ENCODE measurements at places on chromosomes 4 and X. TPM values are rescaled to one million over a fixed set of nuclear protein-coding genes. Genes with fewer than 3 reads are reported as not detected.

- DNase-seq = peak; percentile 81
Observed at GRCh38 chrX:91434351-91435168, at the start of gene PABPC5. Gene PABPC5, plus strand, starts transcription at chrX:91434839. Its CDS starts 739 bp downstream, at chrX:91435578.

GRCh38 chrX:35006361-35006760 is 63.8 kb downstream of the FAM47B start:
- DNase-seq = no peak

GRCh38 chr4:89284020-89284424 is 23.6 kb downstream of the GPRIN3 start:
- DNase-seq = no peak

DNA sequence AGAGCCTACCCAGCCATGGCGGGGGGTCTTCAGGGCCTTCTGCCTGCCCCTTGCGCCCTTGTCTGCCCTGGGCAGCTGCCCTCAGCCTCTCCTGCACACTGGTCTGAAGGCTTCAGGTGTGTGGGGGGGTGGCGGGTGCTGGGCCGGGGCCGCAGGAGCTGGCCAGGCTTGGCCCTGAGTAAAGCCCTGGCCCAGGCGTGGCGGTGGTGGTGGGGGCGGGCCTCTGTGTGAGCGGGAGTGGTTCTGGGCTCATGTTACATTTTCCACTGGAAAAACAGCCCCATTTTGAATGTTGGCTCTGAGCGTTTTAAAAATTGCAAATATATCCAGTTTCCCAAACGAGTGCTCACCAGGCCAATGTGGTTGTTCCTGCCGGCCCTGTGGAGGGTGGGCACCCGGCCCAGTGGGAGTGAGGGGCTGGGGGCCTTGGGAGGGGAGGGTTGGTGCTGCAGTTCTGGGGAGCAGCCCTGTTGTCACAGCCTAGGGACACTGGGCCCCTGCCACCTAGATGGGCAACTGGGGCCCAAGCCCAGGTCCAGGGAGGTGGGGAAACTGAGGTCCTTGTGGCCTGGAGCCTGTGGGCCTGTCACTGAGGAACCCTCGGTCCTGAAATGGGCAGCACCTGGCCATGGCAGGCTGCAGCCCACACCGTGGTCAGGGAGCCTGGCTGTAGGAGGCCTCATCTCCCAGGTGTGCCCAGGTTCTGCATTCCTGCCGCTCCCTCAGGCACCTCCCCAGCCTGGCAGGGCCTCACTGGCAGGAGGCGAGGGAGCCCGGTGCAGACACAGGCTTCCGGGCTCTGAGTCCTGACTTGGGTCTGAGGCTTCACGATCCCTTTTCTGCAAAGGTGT is 28.3 kb downstream of the FGFRL1 start:
- DNase-seq = no peak

DNA sequence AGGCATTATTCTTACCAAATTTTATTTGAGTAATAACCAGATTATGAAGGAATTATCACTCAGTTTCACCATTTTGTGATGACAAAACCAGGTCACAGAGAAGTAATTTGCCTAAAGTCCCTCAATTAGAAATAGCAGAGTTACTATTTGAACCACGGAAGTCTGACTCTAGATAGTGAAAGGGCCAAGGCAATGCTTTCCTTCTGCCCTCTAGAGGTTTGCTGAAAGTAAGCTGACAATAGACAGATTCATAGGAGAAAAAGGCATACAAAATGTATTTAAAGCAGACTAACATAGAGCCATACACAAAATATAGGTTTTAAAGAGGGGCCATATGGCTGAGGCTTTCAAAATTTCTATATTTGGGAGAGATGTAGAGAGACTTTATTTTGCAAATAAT is 43.1 kb downstream of the CXXC4 start:
- no peak for DNase-seq

- no peak for DNase-seq
Observed at GRCh38 chrX:151776936-151777335, 42.4 kb downstream of the CNGA2 start.

- no peak for DNase-seq
Observed at GRCh38 chrX:12360986-12361598, 222.8 kb downstream of the FRMPD4 start.

- DNase-seq = no peak
Observed at GRCh38 chr4:163702736-163703135, 208.2 kb downstream of the TMA16 start.

- DNase-seq = peak; percentile 62
Observed at GRCh38 chr4:68724426-68724825, 54.0 kb upstream of the UGT2B15 start.

DNA sequence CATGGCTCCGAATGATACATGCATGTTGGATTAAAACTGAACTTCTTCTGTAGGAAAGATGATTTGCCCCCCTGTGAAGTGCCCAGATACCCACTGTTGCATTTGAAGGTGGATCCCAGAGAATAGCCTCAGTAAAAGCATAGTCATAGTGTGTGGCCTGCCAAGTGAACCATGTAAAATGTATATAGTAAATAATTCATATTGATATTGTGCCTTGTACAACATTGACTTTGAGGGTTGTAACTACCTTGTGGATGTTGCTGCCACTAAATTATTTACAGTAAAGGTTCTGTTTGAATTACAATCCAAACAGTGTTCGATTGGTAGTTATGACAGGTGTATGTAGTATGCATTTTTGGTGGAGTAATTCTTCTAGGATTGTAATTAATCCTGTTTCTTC is 19.2 kb downstream of the TMEM131L start:
- no peak for DNase-seq

GRCh38 chrX:99184153-99184552 is 1225.9 kb downstream of the PCDH19 start:
- no peak for DNase-seq

DNA sequence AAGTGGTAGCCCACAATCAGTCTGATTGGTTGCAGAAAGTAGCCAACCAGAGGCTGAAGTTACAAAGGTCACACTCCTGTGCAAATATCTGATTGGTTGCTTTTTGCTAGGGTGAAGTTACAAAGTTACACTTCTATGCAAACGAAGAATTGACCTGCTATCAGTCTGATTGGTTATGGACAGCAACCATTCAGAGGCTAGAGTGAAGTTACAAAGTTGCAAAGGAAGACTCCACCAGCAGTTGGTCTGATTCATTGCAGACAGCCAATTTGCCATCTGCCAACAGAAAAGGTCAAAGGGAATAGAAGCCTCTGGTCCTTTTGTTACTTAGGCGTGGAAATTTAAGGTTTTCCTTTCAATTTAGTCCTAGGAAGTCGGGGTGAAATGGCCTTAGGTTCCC is 377.7 kb downstream of the PRDM5 start:
- DNase-seq = no peak

DNA sequence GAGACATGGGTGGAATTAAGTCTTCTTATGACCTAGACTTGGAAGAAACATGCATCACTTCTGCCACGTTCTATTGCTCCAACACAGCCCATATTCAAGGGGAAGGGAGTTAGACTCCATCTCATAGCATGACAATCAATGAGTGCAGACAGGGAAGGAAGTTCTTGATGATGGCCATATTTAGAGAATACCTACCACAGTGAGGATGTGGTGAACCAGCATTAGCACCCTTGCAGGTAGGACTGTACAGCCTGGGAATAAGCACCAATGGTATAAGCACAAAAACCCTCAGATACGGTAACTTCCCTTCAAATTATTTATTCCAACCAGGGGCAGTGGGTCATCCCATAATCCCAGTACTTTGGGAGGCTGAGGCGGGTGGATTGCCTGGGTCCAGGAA is 29.8 kb downstream of the PAGE2 start:
- no peak for DNase-seq

DNA sequence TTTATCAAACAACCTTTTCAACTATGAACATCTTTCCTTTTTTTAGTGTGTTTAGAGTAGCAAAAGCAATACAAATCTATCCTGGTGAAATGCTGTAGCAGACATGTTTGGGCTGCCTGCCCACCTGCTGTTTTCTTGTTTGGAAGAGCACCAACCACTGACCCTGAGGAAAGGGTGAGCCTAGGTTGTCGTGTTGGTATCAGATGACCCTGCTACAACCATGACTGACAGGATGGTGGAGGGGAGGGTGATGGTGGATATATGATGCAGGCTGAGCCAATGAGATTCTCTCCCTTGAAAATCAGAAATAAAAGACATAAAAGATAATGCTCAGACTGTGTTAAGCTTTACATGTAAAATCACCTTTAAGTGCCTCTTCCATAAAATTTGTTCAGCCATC is 201.2 kb downstream of the NPNT start:
- DNase-seq = no peak

- DNase-seq = no peak
Observed at GRCh38 chr4:186724864-186725468, 1.3 kb upstream of the FAT1 start.

GRCh38 chrX:49949961-49950360 is 27.6 kb downstream of the CLCN5 start:
- no peak for DNase-seq

GRCh38 chr4:141524116-141524515 is 112.3 kb upstream of the IL15 start:
- DNase-seq = no peak

DNA sequence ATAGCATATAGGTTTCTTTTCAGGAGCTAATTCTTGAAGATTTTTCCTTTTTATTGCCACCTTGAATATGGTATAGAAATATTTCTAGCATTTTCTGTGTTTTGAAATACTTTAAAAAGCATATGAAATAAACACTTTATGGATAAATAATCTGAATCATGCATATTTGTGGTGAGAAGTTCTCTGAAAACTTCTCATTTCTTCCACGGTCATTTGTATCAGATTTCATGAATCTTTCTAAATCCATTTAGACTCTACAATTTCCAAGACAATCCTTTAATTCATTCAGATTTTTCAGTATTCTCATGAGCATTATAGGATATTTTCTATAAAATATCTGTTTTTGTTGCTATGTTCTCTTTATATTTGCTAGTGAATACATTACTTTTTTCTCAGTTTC is 16.2 kb upstream of the CA5B start:
- no peak for DNase-seq

DNA sequence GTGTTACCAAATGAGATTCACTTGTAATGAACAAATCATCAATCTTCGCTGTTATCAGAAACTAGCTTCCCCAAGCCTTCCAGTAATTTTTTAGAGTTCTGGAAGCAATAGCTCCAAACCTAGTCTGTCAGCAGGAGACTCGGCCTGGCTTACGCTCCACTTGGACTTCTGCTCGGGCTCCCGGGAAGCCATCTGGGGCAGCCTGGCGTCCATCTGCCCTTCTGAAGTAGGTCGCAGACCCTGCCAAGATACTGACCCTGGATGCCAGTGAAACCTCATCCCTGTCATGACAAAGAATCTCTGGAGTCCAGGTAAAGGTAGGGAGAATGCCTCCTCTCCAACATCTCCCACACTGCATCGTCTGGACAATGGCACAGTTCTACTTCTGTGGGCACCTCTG is 493.8 kb upstream of the ZFP42 start:
- no peak for DNase-seq

GRCh38 chrX:41144873-41145272 is 59.6 kb downstream of the USP9X start:
- DNase-seq = no peak

DNA sequence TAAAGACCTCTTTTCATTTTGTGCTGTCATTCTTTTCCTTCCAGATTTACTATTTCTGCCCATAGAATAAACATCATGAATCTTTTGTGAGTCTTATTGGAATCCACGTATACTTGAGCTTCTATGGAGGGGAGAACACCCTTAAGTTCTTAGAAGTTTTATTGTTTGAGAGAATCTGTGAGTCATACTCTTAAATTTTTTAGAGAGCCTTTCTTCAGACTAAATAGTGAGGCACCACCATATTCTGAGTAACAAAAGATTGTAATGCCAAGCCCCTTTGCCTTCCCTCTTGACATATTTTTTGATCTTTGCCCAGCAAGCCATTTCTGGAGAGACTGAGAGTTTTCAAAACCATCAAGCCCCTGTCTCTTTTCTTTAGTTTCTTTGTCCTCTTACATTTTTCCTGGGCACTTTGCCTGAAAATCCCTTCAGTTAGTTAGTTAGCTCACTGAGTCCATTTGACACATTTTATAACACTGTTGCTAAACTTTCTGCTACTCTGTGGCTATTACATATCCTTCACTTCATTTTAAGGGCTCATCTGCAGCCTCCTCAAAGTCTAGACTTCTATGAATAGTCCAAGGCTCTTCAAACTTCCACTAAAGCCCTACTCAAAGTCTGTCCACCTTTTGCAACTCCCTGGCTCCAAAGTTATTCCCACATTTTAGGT is 65.3 kb upstream of the NDUFC1 start:
- DNase-seq = no peak

DNA sequence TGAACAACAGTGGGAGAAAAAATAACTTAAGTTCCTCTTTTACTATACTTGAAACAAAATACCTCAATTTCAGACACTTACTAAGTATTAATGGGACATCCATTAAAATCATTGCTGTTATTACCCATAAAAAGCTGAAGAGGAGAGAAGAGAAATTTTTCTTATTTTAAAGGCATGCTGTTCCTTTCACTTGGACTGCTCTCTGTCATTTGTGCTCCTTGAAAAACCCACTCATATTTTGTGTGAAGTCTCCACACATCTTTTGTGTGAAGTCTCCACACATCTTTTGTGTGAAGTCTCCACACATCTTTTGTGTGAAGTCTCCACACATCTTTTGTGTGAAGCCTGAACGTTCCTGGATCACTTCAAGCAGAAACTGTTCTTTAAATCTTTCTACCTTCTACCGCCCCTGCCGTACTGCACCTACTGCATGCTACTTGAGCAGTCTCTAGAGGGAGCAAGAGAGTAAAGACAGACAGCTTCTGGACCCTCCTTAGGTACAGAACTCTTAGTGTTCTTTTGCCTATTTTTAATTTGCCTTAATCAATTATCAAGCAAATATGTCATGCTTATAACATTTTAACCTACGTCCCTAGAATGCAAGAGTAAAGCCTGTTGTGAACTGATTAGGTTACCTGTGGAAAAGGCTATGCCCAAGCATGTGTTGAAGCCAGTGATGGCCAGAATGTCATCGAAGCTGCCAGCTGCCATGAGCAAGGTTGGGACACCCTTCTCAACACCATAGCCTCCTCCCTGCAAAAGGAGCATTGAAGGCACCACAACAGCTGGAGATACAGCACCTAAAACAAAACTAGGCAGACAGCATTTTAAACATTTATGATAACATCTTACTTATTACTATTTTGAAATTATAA is 27.1 kb upstream of the SLC9B1 start:
- no peak for DNase-seq

DNA sequence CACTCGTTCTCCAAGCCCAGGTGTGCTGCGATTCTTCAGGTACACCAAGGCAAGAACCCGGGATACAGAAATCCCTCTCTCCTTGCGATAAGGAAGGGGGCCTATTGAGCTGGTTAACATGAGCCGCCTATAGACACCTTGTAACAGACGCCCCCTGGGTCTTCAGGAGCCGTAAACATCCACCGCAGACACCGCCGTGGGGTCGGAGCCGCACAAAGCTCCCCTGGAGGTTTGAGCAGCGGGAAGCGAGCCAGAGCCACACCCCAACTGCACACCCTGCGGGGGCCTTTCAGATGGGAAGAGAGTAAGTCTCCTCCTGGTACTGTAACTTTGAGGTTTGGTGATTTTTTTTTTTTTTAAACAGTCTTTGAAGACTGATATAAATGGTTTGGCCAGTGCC is 46.6 kb downstream of the ZFP42 start:
- no peak for DNase-seq

GRCh38 chr4:37646247-37646646 is 39.9 kb downstream of the RELL1 start:
- no peak for DNase-seq

The MFAP3L gene
- polyA plus RNA-seq = 0.50 TPM

The CSAG2 gene
- polyA plus RNA-seq = 0.24 TPM

The ALB gene
- polyA plus RNA-seq = 0.58 TPM

The BTC gene
- 0.06 TPM for polyA plus RNA-seq

The NPY5R gene
- 0.77 TPM for polyA plus RNA-seq

The MTNR1A gene
- not detected for polyA plus RNA-seq

The FABP2 gene
- 0.16 TPM for polyA plus RNA-seq

The OR13H1 gene
- polyA plus RNA-seq = not detected

The PAK3 gene
- polyA plus RNA-seq = 0.11 TPM

The AWAT2 gene
- polyA plus RNA-seq = not detected

The MAGEA2B gene
- not detected for polyA plus RNA-seq
